Breast epithelium (tissue), 4 donors: ENCODE measurements at places on chromosomes 2 and 18. TPM values are rescaled to one million over a fixed set of nuclear protein-coding genes. Genes with fewer than 3 reads are reported as not detected.

DNA sequence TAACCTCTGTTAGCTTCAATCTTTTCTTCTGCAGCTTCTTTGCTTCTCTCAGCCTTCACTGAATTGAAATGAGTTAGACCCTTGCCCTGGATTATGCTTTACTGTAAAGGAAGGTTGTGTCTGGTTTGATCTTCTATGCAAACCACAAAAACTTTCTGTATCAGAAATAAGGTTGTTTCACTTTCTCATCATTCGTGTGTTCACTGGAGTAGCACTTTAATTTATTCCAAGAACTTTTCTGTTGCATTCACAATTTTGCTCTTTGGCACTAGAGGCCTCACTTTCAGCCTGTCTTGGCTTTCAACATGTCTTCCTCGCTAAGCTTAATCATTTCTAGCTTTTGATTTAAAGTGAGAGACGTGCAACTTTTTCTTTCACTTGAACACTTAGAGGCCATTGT lies 365.3 kb downstream of the TDRD15 start:
- no peak for DNase-seq

GRCh38 chr2:101111917-101112771 lies 39.0 kb downstream of the TBC1D8 start:
- DNase-seq: no peak

DNA sequence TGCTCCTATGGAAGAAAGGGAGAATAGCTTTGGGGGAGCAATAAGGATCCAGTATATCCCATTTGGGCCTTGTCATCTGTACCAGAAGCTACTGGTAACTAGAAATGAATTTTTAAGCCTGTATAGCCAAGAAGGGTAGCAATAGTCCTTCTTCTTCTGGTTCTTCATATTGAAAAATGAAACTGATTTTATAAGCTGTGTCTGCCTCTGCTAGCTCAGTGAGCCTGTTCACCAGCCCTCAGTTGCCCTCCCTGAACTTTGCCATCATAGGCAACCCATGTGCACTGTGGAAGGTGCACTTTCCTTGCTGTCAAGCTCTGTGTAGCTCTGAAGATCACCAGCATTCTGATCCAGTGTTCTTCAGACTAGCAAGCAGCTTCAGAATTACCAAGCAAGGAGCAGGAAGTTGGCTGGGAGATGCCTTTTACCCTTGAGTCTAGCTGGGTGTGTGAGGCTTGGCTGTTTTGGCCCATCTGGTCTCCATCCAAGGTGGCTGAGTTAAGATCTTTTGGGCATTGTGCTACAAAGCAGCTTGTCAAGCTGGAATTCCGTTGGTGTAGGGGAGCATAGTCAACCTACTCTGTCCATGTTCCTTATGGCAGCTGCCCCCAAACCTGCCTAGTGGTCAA lies 55.8 kb upstream of the MGAT5 start:
- DNase-seq: no peak

The LAMA1 gene
- 0.48 TPM for total RNA-seq

The TIMM21 gene
- total RNA-seq: 30.8 TPM

GRCh38 chr2:12714391-12715221 lies 2.1 kb upstream of the TRIB2 start:
- DNase-seq: peak; percentile 45

DNA sequence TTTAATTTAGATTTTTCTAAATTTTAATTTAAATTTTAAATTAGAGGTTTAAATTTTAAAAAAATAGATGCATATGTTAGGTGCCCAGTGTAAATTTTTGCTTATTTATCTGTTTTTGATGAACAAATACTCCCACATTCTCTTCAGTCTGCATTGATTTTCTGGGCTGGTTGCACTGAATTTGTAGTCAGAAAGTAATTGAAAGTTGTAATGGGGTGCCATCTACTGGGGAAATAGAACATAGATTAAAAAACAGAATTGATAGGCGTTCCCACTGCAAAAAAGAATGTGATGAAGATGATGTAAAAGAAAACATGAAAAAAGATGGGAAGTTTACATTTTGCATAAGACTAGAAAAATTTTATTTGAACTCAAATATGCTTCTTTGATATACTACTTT lies 51.7 kb upstream of the CCDC85A start:
- DNase-seq: no peak

DNA sequence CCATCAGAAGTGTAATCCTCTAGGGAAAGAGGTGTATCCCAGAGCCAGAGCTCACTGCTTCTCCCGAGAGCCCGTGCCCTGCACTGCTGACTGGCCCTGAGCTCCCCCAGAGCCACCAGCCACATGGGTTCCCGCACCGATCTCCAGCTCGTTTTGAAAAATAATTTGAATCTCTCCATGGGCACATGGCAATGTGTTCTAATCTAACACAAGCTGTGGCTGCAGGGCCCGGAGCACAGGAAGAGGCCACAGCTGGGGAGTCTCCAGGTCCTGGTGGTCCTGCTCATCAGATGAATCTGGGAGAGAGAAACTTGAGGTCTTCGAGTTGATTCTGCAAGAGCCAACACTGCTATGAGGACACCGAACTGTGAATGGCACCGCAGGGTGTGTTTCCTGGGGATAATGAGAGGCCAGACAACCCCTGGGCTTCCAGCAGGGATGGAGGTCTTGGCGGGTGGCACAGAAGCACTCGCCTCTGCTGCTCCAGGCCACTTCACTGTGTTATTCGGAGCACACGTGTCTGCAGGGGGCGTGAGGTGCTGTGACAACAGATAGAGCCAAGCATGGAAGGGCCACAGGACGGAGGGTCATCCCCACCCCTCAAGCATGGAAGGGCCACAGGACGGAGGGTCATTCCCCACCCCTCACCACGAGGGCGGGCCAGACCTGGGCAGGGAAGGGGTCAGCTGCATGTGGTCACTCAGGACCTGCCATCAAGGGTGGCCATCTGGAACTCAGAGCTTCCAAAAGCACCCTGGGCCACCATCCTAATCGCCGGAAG lies 196.8 kb downstream of the NDUFA10 start:
- peak; percentile 10 for DNase-seq

The LINC00305 gene
- total RNA-seq: not detected

- no peak for DNase-seq
Observed at GRCh38 chr2:121662656-121663055, 13.4 kb upstream of the CLASP1 start.

GRCh38 chr2:175476948-175477347 lies 295.4 kb upstream of the ATP5MC3 start:
- no peak for DNase-seq

The RELCH gene
- 45.9 TPM for total RNA-seq

- DNase-seq: no peak
Observed at GRCh38 chr2:196066291-196067087, 2.1 kb downstream of the DNAH7 start.

The COL6A3 gene
- 320 TPM for total RNA-seq

DNA sequence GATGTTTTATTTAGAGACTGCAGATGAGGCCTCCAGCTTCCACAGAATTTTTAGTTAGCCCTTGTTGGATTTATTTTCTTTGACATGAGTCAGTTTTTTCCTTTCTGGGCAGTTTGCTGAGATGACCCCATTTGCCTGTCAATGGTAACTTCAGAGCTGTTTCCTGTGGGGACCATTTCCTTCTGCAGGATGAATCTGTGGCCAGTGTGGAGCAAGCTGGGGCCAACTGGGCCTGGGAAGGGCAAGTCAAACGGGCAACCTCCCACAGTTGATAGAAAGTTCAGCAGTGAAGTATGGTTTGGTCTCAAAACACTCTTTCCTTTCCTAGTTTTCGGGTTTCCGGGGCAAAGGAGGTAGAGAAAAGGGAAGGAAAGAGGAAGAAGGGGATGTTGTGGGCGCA lies 291.4 kb upstream of the NRP2 start:
- no peak for DNase-seq

DNA sequence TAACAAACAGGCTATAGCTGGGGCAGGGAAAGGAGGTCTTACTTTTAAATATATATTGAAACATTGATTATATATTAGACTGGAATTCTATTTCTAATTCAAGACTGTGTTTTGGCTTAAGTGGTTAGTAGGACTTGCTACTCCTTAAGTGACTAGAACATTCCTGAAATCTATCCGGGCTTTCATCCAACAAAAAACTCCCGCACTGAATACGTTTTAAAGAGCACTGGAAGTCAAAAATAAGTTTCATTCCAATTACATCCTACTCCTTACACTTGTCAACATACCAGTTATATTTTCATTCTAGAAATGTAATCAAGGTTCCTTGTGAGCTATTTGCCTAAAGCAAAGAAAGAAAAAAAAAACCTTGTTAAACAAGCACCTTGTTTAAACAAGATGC lies 204.6 kb downstream of the SP3 start:
- DNase-seq: no peak
